ENCODE measurements at places on chromosomes 4 and X.

- DNase-seq, result no peak
These were observed 193.2 kb downstream of the COMMD8 start for GRCh38 chr4:47270201-47270888.

DNA sequence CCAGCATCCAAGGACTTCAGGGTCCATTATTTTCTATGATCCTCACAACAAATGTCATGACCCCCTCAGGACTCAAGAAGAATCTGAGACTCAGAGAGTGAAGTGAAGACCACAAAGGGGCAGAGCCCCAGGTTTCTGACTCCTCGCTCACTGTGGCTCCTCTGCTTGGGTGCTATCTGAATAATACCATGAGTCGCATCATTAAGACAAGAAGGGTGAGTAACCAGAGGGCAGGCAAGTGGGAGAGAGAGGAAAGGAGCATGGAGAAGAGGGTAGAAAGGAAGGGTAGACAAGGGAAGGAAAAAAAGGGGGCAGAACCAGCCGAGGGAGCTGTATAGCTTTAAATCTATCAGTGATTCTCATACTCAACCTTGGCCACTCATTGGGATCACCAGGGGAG is 15.5 kb upstream of the HSD17B10 start:
- DNase-seq, result no peak

DNA sequence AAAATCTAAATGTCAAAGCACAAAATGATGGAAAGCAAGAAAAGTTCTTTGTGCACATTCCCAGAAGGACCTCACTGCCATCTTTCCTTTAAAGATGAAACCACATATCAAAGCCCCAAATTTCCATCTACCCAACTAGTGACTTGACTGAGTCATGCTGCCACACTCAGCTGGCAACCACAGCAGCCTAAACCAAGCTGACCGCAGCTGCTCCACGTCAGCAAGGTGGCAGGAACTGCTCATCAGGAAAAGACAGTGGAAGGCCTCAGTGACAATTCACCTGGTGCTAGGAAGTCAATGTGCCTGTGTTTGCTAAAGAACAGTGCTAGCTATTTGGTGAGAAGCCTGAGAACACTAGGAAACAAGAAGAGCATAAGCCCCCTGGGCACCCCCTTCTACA is 26.1 kb downstream of the ACOX3 start:
- DNase-seq, result no peak

DNA sequence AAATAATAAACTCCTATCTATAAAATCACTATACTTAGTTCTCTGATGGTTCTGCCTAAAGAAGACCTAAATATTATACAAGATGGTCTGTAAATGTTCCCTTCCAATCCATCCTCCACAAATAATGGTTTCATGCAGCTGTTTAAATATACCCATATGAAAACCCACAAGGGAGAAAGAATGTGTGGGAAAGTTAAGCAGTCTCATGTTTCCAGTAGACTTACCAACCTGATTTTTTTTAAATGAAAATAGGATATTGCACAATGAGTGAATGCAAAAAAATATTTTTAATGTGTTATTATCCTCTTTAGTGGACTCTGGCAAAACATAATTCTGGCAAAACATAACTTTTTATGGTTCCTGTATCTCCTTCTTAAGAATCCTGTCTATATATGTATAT is 23.3 kb downstream of the CAMK2D start:
- DNase-seq, result no peak

- no peak for DNase-seq
These were observed 140.1 kb downstream of the BTC start for GRCh38 chr4:74654230-74654681.

GRCh38 chr4:123585111-123585510 is 188.5 kb downstream of the SPRY1 start:
- DNase-seq, result no peak

DNA sequence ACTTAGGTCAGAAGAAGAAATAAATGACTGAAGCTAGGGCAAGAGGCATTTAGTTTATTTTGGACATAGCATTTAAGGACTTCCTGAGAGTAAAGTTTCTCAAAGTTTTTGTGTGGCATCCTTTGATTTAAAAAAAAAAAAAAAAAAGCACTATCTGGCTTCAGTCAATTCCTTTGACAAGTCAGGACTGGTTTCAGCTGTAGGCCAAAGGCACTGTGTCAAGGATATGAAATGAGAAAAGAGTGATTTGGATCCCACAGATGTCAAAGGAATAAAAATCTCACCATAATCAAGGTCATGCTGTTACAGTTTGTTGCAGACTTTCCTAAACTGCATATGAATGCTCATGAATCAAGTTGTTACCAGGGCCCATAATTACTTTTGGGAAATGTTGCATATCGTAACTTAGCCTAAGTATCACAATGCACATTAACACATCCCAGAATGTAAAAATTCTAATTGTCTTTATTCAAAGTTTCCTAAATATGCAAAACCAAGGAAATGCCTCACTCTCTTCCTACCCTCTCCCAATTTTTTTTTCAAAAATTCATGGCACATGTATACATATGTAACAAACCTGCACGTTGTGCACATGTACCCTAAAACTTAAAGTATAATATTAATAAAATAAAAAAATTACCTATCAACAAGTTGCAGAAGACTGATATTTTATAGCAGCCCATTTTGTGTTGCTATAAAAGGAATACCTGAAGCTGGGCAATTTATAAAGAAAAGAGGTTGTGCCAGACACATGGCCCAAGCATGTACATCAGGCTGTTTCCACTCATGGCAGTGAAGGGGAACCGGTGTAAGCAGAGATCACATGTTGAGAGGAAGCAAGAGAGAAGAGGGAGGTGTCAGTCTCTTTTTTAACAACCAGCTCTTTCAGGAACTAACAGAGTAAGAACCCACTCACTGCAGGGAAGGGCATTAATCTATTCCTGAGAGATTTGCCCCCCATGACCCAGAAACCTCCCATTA is 33.7 kb upstream of the ADAMTS3 start:
- DNase-seq, result no peak

- DNase-seq, result no peak
These were observed 230.8 kb upstream of the EDNRA start for GRCh38 chr4:147250062-147250461.

GRCh38 chrX:97854086-97854485 is 970.4 kb downstream of the RPA4 start:
- no peak for DNase-seq

GRCh38 chrX:30196322-30196721 is 19.0 kb upstream of the MAGEB2 start:
- DNase-seq, result no peak

- no peak for DNase-seq
These were observed 63.1 kb downstream of the SERPINA7 start for GRCh38 chrX:105975382-105975781.

- no peak for DNase-seq
These were observed 1.3 kb downstream of the PQBP1 start for GRCh38 chrX:48899078-48899410.

- no peak for DNase-seq
These were observed 14.4 kb downstream of the MCUB start for GRCh38 chr4:109574443-109574850.

- DNase-seq, result no peak
These were observed 74.2 kb downstream of the FREM3 start for GRCh38 chr4:143626134-143626911.

GRCh38 chr4:7634661-7635251 is 200.0 kb upstream of the PSAPL1 start:
- no peak for DNase-seq

DNA sequence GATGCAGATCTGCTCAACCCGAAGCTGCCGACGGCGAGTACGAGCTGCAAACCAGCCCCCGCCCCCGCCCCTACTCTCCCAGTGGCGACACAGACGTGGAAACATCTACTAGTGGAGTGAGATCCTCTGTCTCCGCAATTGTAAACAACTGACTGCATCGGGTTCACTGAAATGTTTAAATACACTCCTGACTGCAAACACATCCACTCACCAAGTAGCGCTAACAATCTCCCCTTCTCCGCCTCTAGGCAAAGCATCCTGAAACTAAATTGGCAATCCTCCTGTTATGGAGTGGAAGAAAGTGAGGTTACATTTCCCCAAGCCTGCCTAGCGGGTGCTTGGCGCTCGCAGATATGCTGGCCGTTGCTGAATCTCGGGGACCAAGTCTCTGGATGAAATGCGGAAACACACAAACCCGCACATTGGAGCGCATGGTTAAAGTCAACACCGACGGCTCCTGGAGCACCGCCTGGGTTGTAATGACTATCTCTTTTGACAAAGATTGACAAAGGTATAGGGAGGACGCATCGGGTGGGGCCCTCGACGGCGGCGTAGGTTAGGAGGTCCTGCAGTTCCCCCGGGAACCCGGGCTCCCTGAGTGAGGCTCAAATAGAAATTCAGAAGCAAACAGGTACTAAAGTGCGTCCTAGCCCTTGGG is 117.0 kb upstream of the TEX13C start:
- no peak for DNase-seq

GRCh38 chr4:138562544-138562991 is 320.4 kb upstream of the SLC7A11 start:
- DNase-seq, result no peak

Measured in stimulated activated CD8-positive, alpha-beta memory T cell treated with anti-CD3 and anti-CD28 coated beads, Interleukin-7, amount 100 ng/mL, for 1 hour (primary cell).